ENCODE measurements at places on chromosomes 2 and 18.

- peak; percentile 36 for DNase-seq
Observed at GRCh38 chr2:150234787-150235446, 252.6 kb downstream of the RND3 start.

DNA sequence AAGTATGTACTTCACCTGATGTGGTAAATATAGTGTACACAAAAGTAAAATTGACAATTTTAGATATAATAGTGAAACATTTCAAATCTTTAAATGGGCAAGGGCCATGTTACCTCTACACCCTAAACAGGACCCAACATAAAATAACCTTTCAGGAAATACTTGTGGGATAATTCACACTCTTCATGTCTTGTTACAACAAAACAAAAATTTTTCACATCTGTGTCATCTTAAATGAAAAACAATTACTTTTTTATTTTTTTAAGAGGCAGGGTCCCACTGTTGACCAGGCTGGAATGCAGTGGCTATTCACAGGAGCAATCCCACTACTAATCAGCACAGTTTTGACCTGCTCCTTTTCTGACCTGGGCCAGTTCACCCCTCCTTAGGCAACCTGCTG lies 42.1 kb downstream of the SRBD1 start:
- DNase-seq = no peak

DNA sequence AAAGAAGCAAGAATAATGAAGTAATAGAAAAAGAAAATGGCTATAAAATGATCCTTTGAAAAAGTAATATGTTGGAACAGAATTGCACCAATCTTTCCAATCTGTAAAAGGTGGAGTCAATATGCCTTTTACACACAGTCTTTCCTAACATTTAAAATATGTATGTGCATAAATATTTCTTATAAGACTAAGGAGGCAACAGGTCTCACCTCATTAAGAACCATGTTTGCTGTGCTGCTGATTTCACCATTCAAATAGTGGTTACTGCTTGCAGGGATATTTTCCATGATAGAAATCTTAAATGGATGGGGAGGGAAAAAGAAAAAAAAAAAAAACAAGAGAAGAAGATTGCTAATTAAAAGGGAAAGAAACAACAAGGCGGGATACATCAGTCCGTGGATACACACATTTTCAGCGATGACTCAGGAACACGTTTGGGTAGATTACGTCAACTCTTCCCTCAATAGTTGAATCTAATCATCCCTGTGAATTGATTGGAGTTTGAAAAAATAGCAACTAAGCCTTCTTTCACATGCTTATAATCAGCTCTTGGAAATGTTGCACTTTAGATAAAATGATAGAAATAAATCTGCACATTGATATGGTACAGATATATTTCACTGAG lies 2133.9 kb upstream of the CELF4 start:
- DNase-seq = no peak

- DNase-seq = peak; percentile 42
Observed at GRCh38 chr2:202932425-202933138, 20.5 kb downstream of the CARF start.

GRCh38 chr2:67616749-67617148 lies 219.6 kb downstream of the ETAA1 start:
- peak; percentile 92 for DNase-seq

DNA sequence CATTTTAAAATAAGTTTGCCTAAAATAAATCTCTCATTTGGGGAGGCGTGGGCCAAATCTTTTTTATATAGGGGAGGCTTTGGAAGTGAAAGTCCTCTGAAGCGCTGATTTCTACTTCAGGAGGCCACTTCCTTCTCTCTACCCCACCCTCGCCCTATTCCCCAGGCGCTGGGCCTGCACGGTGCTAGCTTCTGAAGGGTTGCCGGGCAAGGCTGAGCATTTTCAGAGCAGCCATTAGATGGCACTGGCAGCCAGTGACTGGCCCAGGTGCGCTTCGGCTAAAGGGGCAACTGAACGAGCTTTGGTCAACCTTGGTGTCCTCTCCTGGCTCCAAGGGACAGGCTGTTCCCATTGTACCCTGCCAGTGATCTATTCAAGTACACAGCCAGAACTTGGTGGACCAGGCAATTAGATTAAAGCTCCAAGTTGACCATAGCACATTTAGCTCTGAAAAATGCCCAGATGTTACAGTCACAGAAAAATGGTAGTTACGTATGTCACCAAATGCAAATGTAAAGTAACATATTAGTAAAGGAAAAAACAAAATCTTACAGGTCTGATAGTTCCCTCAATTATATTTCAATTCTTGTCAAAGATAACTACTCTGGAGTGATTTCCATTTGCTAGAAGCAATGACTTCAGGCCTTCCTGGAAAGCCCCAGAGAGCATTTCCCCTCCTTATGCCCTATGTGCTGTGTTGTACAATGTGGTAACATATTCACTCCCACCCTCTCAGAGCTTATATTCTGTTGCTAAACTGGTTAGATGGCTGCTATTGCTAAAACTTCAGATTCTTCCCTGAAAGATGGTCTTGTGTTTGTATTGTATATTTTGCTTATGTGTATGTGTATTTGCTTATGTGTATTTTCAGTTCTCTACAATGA lies 2.1 kb downstream of the POMC start:
- no peak for DNase-seq

GRCh38 chr2:191255271-191255670 lies 10.1 kb downstream of the MYO1B start:
- no peak for DNase-seq

DNA sequence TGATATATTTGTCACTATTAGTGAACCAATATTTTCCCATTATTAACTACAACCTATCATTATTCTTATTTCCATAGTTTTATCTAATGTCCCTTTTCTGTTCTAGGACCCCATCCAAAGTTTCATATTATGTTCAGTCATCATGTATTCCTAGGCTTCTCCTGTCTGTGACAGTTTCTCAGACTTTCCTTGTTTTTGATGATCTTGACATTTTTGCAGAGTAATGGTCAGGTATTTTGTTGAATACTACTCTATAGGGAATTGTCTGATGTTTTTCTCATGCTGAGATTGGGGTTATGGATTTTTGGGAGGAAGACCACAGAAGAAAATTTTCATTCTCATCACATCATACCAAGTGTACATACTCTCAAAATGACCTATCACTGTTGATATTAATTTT lies 684.6 kb downstream of the PLCL1 start:
- DNase-seq = no peak

DNA sequence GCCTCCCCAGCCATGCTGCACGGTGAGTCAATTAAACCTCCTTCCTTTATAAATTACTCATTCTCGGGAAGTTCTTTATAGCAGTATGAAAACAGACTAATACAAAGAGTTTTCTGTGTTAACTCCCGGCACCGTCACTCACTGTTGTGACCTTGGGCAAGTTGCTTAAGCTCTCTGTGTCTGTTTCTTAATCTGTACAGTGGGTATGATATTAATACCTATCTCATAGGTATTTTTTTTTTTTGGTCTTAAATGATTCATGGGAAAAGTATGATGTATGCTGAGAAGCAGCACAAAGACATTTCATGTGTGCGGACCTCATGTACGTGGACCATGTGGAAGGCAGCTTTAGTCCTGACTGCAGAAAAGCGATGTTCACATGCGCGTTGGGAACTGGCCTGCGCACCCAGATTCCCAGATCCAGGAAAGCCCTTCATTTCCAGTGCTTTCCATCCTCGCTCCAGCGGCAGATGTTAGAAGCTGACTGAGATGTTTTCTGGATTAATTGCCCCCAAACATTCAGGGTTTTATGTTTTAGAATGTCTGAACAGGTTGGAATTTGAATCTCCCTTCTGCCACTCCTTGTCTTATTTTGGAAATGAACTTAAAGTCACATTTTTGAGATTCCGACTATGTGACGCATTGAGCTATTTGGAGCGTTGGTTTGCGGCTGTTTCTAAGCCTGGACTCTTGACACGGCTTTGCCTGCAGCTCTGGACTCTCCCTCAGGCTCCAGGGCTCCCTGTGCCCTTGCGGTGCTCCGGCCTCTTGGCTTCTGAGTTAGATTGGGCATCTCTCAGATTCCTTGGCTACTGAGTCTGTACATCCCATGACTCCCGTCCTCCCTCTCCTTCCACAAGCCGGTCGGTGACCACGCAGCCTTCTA lies 61.4 kb downstream of the SLC4A3 start:
- peak; percentile 89 for DNase-seq

DNA sequence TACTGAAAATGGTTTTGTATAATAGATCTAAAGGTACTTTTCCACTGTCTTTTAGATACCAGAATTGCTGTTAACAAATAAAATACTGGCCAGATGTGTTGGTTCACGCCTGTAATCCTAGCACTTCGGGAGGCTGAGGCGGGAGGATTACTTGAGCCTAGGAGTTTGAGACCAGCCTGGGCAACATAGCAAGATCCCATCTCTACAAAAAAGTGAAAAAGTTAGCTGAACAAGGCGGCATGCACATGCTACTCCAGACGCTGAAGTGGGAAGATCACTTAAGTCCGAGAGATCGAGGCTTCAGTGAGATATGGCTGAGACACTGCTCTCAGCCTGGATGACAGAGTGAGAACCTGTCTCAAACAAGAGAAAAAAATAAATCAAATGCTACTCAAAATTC lies 2.8 kb downstream of the HNMT start:
- DNase-seq = no peak

GRCh38 chr2:112534826-112535225 lies 7.4 kb upstream of the POLR1B start:
- no peak for DNase-seq

DNA sequence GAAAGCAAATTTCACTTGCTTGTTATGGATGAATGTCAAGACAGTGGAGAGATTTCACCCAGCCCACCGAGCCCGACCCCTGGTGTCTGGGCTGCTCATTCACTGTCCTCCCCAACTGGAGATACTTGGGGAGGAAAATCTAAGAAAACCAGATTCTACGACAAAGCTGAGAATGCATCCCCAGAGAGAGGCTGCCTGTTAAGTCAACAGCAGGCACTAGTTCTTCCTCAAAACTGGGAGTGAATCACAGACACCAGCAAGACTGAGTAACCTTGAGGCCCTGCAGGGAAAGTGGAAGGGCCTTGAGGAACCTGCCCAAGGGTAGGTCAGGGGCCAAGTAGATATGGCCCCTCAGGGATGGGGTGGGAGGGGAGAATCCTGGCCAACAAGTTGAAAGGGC lies 34.2 kb upstream of the MLPH start:
- peak; percentile 37 for DNase-seq

DNA sequence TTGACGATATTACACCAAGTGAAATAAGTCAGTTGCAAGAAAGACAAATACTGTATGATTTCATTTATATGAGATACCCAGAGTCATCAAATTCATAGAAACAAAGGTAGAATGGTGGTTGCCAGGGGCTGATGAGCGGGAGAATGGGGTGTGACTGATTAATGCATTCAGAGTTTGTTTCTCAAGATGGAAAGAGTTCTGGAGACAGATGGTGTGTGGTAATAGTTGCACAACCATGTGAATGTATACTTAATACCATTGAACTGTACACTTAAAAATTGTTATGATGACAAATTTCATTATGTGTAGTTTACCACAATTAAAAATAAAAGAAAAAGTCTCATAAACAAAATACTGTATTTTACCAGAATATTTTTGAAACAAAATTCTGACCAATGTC lies 117.3 kb downstream of the PIGN start:
- DNase-seq = peak; percentile 80

GRCh38 chr2:48597492-48597891 lies 20.2 kb upstream of the GTF2A1L start:
- DNase-seq = no peak
